ENCODE measurements at places on chromosomes 16 and 17.
A peak's percentile ranks its signal among the peaks of the same experiment; 100 is the strongest.

DNA sequence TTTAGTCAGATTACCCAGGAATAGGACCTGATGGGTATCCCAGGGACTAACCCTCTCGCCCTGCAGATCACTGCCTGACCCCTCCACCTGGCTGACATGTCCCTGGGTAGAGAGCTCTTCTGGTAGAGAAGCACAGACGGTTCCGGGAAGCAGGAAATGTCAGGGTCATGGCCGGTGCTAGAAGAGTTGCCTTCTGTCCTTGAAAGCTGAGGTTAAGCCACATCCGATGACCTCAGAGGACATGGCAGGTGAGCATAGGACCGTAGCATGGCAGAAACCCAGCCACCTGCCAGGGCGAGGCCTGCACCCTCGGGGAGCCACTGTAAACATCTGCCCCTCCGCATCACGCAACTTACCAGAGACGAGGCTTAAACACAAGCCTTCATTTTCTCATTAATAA, 483.7 kb downstream of the SOX9 start:
- DNase-seq, result no peak

DNA sequence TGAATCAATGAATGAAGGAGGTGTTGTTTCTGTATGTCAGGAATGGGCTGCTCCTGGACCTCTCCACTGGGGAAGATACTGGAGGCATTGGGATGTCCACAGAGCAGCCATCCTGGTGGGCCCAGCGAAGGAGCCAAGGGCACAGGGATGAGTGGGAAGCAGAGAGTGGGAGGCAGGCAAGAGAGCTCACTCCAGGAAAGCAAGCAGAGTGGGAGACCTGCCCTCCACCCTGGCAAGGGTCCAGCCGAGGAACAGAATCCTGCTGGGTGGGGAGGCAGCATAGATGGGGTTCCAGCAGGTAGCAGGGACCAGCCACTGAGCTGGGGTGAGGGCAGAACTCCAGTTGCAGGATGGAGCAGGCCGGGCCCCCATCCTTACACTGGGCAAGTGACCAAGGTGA, 71.9 kb upstream of the AMZ2 start:
- no peak for DNase-seq

DNA sequence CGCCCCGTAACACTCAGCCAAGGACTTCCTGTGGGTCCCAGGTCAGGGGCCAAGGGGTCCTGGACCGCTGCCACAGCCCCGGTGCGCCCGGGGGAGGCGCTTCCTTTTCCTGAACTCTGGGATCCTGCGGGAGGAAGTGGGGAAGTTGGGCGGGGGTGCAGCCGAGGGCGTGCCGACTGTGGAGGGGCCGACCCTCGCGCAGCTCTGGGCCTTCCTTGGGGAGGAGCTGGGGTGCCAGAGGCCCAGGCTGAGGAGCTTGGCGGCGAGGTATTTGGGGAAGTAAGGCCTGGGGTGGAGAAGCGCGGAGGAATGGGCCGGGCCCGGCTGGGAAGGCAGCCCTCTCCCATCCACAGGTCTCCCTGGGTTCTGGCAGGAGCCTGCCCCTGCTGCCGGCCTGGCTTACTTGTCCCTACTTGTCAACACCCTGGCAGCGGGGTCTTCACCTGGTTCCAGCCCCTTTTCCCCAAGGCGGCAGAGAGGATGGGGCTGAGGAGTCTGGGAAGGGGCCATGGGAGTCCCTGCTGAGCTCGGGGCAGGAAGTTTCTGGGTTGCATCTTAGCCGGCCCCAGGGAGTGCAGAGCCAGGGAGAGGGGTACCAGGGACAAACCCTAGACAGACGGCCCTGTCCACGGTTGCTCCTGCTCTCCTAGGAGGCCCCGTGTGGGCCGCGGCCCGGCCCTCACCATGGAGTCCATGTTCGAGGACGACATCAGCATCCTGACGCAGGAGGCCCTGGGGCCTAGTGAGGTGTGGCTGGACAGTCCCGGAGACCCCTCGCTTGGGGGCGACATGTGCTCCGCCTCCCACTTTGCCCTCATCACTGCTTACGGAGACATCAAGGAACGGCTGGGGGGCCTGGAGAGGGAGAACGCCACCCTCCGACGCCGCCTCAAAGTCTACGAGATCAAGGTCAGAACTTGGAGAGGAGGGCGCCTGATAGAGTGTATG, 1.7 kb downstream of the TBKBP1 start:
- no peak for DNase-seq

DNA sequence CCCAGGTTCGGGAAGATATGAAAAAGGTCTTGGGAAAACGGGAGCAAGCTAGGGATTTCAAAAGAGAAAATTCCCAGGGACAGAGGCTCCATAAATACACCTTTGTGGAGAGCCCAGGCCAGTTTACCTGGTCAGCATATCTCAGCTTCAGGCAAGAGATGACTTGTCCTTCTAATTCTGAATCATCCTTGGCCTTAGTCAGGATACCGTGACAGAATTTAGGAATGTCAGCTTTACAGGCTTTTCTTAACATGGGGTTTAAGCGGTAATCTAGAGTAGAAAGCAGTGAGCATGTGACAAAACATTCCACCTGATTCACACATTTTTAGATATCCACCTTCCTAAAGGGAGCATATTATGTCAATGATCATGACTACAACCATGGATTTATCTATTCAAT, 41.1 kb upstream of the CLEC18B start:
- DNase-seq, result no peak

DNA sequence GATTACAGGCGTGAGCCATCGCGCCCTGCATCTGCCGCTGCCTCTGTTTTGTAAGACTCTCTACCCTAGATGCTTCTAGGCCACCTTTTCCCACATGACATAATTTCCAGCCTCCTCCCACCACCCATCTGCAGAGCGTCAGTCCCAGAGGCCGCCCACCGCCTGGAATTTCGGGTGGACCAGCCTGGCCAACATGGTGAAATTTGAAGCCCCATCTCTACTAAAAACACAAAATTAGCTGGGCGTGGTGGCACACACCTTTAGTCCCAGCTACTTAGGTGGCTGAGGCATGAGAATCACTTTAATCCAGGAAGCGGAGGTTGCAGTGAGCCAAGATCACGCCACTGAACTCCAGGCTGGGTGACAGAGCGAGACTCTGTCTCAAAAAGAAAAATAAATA, 5.1 kb upstream of the CIBAR2 start:
- no peak for DNase-seq

GRCh38 chr17:75428543-75429469, 23.3 kb upstream of the GRB2 start:
- DNase-seq, result peak; percentile 73

GRCh38 chr17:76145231-76146052, 4.4 kb upstream of the FOXJ1 start:
- DNase-seq, result no peak

DNA sequence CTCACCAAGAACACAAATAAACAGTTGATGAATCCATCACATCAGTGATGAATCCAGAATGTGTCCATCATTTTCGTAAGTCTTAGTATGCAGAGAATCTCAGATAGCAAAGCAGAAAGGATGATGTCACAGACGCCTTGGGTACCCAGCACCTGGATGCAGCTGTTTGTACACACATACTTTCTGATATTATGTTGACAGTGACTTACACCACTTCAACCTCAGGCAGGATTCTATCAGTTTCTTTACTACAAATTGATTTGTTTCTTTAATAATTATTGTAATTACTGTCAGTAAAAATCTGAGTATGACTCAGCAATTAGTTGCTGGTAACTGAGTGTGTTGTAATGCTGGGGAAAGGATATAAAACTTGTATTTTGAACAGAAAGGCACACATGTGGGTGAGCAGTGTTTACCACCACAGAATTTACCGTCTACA, 159.8 kb downstream of the RPTOR start:
- no peak for DNase-seq

DNA sequence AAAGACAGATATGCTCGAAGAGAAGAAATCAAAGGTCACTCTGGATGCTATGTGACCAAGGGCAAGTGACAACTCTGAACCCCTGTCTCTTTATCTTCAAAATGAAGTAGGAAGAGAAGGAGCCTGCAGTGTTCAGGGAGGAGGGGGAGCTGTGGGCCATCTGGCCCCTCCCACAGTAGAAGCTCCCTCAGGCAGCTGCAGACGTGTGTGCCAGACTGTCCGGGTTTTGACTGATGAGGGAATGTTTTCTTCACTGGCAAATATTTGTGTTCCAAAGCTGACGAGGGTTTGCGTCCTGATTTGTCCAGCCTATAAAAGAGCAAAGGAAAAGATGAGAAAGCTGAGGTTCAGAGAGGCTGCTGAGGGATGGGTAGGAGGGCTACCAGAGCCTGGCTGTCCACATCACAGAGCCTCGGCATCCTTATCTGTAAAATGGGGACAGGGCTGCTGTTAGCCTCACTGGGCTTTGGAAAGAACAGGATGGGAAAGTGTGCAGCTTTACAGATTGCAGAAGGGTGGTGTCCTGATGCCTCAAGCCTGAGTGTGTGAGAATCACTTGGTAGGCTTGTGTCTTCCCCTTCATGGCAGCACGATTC, 1.8 kb upstream of the GINS2 start:
- DNase-seq, result no peak

DNA sequence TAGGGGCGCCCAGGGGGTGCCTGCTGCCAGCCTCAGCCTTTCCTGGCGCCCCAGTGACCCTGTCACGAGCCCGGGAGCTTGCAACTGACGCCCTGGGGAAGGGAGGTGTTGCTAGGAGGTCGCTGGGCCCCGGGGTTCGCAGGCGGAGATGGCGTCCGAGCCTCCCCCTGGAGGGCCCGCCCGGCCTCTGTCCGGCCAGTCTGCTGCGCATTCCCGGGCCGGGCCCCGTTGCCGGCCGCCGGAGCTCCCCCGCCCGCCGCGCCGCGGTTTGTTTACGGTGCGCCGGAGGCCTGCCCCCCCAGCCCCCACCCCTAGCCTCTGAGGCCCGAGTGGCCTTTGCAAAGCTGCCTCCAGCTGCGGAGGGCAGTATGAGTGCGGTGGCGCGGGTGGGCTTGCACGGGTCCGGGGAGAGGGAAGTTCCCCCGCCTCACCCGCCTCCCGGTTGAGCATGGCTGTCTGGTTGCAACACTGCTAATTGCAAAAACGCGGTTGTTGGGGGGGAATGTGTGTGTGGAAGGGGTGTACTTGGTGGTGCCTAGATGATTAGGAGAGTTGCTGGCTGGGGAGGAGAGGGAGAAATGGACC, 514 bp downstream of the THRA start:
- peak; percentile 71 for DNase-seq

DNA sequence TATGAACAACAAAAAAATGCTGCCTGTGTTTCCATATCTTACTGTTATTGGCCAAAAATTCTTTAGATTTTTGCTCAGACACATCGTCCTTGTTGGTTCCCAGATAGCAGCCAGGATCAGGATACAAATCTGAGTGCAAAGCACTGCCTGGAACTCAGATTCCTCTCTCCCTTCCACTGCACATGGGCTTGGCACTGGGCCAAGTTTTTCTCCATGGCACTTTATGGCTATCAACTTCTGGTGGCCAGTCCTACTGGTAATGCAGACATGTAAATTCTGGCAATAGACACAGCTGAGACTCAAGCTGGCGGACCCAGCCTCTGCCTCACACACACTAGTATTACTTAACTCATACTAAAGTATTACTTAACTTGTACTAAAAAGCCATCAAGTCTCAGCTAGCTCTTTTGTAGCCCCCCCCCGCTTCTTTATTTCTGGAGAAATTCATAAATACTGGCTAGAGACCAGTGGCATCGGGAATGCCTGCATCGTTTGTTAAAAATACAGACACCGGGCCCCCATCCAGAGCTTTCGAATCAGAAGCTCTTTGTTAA, 181.2 kb upstream of the COX10 start:
- DNase-seq, result peak; percentile 36

DNA sequence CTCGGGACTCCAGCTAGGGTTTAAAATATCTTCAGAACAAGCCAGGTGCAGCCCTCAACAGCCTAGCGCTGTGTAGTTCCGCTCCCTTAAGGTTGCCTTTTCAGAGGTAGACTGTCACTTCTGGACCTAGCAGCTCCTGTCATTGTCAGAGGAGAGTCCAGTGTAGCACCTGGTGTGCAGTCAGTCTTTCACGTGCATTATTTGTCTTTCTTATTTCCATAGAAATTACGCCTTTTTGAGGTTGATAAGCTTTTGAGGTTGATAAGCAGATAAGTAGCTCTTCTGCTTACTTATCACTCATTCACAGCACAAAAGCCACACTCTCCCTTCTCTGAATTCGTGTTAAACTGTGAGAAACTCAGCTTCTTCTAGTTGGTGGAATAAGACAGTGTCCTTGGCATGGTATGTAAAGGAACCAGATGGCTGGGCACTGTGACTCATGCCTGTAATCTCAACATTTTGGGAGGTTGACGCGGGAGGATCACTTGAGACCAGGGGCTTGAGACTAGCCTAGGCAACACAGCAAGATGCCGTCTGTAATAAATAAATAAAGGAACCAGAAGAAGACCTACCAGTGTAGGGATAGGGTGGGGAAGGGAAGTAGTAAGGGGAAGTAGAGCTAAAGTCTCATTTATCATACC, 10.2 kb downstream of the EEF2K start:
- no peak for DNase-seq

DNA sequence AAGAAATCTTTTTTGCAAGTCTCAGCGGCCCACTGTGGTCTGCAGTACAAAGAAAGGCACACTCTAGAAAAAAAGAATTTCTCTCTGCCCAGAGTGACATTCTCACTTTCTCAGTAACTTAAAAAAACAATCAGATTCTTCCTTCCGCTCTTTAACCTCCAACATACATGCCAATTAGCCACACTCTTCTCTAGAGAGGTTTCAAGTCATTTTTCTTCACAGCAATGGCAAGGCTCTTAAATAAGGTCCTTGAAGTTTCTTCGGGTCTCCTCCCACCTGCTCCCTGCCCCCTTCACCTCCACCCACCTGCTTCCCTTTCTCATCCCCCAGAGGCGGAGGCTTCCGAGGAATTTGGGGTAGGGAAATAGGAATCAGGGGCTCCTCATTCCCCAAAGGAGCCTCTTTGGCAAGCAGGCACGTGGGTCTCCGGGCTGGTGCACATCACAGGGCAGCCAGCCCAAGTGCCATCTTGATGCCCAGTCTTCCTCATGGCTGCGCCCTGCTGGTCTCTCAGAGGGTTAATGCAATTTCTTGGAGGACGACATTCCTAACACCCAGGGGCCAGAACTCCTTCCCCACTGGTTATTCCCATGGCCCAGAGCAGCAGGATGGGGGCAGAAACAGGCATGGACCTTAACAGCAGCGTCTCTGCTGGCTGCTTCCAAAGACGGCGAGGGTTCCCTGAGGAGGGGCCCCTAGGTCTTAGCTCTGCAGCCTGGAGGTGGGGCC, 855 bp upstream of the MEOX1 start:
- DNase-seq, result no peak

- no peak for DNase-seq
Observed at GRCh38 chr16:84194470-84195200, 3.7 kb downstream of the ADAD2 start.
